ENCODE measurements at places on chromosomes 2 and 18.
A peak's percentile ranks its signal among the peaks of the same experiment; 100 is the strongest.

DNA sequence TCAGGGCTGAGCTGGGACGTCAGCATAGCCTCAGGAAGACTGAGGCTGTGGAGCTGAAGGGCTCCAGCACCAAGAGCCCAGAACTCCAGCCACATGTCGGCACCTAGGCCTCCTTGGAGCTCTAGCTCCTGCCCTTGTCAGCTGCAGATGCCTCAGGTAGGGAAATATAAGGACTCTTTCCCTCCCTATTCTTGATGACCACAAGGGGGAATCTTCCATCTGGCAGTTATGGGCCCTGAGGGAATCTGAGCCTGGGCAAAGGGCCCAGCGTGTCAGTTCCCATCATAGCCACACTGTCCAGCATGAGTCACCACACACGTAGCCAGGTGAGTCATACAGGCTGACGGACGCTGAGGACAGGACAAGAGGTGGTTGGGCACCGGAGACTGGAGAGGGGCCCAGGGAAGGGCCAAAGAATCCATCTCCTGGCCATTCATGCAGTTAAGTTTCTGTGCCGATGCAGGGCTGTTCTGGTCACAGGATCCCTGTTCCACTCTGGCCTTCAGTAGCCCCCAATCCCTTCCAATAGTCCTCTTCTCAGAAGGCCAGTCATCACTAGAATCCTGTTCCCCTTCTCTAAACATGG is 1.8 kb downstream of the MPV17 start:
- DNase-seq = no peak

DNA sequence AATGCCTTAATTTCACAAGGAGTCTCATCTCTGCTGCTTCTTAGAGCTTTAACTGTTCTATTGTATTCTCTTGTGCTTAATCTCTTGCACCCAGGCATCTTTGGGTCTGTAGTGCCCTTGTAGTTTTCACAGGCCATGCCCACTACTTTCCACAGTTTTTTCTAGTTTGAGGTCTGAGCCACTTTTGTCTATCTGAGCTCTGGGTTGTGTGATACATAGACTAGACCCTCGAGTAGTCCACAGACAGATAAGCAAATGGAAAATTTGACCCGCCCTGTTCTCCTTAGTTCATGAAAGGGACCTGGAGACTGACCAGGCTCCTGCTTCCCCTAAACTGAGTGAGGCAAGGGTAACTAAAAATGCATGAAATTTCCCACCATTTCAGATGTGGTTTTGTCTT is 466.8 kb upstream of the ZEB2 start:
- DNase-seq = no peak

- DNase-seq = no peak
These were observed 394.5 kb downstream of the ALK start for GRCh38 chr2:29526587-29527586.

- DNase-seq = no peak
These were observed 191.8 kb downstream of the FTCDNL1 start for GRCh38 chr2:199659207-199659606.

DNA sequence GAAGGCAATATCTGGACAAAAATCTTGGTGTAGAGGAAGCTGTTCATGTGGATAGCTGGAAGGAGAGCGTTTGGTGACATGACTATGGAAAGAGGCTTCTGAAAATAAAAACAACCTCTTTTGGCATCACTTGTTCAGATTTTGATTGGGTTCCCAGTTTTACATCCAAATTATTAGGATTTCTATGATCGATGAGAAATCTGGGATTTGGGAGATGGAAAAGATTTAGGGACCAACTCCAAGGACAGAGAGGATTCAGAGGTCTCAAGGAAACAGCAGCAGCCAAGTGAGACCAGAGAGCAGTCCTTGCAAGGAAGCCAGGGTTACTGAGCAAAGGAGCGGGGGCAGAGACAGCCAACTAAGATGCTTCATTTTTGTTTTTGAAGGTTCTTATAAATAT is 441.7 kb downstream of the TRIB2 start:
- DNase-seq = no peak

- DNase-seq = no peak
These were observed 2.2 kb downstream of the B3GNT2 start for GRCh38 chr2:62197925-62198633.

GRCh38 chr2:156379071-156379470 is 46.5 kb upstream of the NR4A2 start:
- DNase-seq = no peak

GRCh38 chr2:42118754-42119569 is 50.2 kb upstream of the EML4 start:
- no peak for DNase-seq

DNA sequence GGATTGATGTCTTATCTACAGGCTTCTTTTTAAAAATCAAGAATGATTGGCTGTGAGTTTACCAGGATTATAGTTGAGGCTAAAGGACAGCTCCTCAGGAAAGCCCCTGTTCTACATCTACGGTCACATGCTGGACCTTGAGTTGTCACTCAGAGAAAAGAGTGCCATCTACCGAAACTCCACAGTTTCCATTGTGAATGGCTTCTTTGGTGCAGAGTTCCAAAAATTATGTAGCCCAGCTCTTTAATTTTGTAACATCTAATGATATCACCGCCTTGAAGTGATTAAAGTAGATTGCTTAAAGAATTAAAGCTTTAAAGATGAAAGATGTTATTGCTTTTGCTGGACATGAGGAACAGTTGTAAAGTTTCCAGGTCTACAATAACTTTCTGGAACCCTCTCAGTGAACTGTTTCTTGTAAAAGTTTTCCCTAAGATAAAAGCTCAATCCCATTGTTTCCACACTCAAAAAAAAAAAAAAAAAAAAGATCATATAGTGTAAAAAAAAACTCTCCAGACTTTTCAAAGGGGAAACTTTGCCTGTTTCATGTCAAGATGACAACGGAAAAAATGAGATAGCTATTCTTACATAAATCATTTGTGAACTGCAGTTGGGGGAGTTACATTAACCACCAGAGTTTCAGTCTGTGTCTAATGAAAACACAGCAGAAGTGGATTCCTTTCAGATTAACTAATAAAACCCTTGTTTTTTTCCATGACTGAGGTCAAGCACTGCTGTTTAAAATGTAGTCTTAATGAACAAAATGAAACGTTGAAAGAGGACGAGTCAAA is 4.3 kb downstream of the COL3A1 start:
- DNase-seq = no peak

- peak; percentile 44 for DNase-seq
These were observed 10.9 kb upstream of the CDH20 start for GRCh38 chr18:61322265-61322873.

- no peak for DNase-seq
These were observed 3.5 kb downstream of the HAAO start for GRCh38 chr2:42788882-42789281.

- DNase-seq = no peak
These were observed 119.4 kb upstream of the CTDP1 start for GRCh38 chr18:79560042-79560860.

GRCh38 chr2:37326866-37327634 is 2.4 kb upstream of the PRKD3 start:
- DNase-seq = no peak

GRCh38 chr2:213121690-213122089 is 29.7 kb downstream of the IKZF2 start:
- no peak for DNase-seq

GRCh38 chr2:231810905-231811304 is 24.7 kb downstream of the COPS7B start:
- DNase-seq = no peak

DNA sequence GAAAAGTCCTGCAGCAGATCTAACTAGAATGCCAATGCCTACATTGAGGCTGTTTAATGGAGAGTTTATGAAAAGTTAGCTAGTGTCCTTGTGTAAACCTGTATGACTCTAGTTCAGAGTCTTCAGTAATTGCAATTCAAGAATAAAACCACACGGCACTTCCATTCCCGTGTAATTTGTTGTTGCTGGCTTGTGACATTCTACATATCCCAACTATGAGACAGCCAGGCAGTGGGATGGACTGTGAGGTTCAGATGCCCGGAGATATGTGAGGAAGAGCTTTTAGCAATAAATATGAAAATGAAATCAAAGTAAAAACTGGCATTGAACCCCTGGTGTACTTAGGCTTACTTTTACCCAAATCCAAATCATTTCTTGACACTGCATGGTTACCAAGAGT is 263.4 kb downstream of the NEDD4L start:
- no peak for DNase-seq

GRCh38 chr2:161839926-161840325 is 215.7 kb downstream of the SLC4A10 start:
- DNase-seq = no peak

GRCh38 chr2:172860336-172860707 is 124.7 kb downstream of the RAPGEF4 start:
- no peak for DNase-seq

DNA sequence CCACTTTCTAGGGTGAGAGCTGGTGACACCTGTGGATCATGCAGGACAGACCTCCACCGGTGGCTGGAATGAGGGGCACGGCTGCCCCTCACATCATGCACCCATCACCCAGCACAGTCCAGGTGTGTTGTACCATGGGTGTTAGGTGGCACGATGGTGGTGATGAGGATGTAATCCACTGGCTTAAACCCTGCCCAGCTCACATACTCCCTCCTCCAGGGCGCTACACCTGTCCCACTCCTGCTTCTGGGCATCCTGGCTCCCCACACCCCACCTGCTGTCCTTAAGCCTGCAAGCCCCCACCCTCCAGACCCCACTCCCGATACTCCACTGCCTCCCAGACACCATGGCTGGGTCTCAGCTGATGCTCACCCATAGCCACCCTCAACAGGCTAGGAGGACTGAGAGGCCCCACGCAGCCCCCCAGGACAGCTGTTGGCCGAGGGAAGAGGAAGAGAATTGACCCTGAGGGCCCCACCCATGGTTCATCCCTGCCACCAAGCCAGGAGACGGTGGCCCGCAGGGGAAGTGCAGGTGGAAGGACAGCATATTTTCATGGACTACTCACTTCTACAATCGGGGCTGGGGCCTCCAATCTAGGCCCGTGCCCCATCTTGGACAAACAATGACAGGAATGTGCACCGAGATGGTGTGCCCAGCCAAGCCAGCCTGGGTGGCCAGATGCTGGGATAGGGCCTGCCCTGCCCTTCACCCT is 34.3 kb downstream of the MAL start:
- no peak for DNase-seq

DNA sequence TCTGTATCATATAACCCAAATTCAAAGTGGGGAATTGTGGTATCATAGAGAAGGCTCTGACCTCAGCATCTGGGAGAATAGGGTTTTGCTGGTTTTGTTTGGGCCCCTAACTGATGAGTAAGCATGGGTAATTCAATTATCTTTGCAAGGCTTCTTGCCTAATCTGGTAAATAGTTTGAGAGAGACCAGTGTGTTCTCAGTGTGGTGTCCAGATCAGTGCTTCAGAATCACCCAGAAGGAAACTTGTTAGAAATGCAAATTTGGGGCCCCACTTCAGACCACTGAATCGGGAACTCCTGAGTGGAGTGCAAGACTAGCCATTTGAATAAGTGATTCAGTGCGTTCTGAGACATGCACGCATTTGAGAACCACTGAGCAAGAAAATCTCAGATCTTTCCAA is 282.7 kb downstream of the EPHA4 start:
- DNase-seq = no peak

- no peak for DNase-seq
These were observed 170.2 kb downstream of the PRKCE start for GRCh38 chr2:45821558-45822271.

DNA sequence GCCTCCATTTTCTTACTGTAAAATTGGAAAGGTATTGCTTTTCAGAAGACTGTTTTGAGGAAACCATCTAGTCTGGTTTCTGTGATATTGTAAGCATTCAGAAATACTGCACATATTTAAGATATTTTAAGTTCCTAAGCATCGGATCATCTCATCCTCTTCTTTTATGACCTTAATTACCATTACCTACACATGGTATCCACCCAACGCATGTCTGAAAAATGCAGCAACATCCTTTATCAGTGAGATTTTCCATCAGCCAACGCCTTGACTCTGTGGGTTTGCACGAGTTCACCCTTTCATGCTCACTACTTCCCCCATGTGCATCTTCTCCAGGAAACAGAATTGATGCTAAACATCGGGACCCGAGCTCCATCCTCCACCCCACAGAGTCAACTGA is 84.3 kb downstream of the COL4A4 start:
- DNase-seq = no peak

GRCh38 chr2:176461098-176461808 is 192.0 kb downstream of the MTX2 start:
- no peak for DNase-seq

DNA sequence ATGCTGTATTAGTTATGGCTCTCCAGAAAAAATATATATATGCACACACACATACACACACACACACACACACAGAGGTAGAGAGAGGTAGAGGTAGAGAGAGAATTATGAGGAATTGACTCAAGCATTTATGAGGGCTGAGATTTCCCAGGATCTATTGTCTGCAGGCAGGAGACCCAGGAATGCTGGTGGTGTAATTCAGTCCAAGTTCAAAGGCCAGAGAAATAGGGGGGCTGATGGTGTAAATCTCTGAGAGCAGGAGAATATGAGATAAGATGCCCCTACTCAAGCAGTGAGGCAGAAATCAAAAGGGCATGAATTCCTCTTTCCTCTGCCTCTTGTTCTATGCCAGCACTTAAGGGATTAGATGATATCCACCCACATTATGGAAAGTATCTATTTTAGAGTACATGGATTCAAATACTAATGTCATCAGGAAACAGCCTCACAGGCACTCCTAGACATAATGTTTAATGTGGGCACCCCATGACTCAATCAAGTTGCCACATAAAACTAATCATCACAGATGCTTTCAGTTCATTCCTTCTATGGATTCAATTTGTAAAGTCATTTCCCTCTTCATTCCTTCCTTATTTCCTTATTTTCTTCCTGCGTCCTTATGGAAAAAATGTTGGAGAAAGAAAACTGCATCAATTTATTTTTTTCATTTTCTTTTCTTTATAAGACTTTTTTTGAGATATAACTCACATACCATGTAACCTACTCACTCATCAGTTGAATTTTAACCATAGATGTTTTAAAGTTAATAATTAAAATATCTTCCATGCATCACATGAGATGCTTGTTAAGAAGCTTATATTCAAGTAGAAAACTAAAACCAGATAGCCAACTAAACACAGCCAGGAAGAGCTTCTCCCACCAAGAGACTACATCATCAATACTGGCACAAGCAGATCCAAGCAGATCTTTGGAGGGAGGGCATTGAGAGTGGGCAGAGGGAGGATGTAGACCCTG is 406.2 kb downstream of the MBD2 start:
- no peak for DNase-seq

DNA sequence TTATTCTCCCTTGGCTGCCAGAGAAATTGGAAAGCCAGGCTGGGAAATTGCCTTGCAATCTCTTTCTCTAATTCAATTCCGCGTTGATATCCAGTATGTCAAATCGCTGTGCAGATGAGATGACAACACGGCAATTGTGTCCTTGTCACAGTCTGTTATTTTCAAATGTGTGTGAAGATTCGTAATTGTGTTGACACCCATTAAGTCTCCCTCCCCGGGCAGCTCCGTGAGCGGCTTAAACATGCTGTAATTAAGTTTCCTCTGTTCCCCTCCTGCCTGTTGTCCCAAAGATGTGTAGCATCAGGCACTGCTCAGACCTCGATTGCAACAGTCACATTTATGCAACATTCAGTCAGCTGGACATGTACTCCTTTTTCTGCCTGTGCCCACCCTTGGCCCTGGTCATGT is 209.5 kb downstream of the LPIN1 start:
- DNase-seq = no peak
